ENCODE measurements at places on chromosomes 7 and 10. TPM values are rescaled to one million over a fixed set of nuclear protein-coding genes. Genes with fewer than 3 reads are reported as not detected.
A peak's percentile ranks its signal among the peaks of the same experiment; 100 is the strongest.

ADAM22 gene
- 0.12 TPM for total RNA-seq

SUGCT gene
- 2.3 TPM for total RNA-seq

ATP6V0E2 gene
- total RNA-seq, result 12.9 TPM

DNA sequence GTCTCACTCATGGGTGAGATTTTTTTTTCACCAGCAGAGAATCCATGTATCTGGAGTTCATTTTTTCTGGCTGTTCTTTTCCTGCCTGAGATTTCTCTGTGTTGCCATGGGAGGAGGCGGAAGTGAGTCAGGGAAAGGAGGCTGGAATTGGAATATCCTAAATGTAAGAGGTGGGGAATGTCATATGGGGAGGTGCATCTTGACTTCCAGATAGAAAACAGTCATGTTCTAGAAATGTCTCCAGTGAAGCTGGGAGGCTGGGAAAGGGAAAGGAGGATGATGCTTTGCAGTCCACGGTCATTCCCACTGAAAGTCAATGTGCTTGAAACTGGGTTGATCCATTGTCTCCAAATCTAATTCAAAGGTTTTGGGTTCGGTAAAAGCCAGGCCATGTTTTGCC is 39.7 kb upstream of the HPS1 start:
- H3K27me3 ChIP-seq, result no peaks in the 10 kb centered on the region
- no peaks in the 10 kb centered on the region for H3K36me3 ChIP-seq
- no peaks in the 10 kb centered on the region for H3K4me1 ChIP-seq
- peak; percentile 15 for DNase-seq

- peaks cover 34% of the 10 kb centered on the region for H3K4me1 ChIP-seq
- H3K36me3 ChIP-seq, result no peaks in the 10 kb centered on the region
- no peaks in the 10 kb centered on the region for H3K27me3 ChIP-seq
- no peak for DNase-seq
- H3K4me3 ChIP-seq, result no peak overlapping the region
- H3K27ac ChIP-seq, result peak overlapping the region; percentile 94
Observed at GRCh38 chr7:25750744-25751508, 401.1 kb upstream of the NFE2L3 start.

- no peaks in the 10 kb centered on the region for H3K4me1 ChIP-seq
- H3K27ac ChIP-seq, result no peak overlapping the region
- no peak overlapping the region for H3K4me3 ChIP-seq
- H3K36me3 ChIP-seq, result no peaks in the 10 kb centered on the region
- no peaks in the 10 kb centered on the region for H3K27me3 ChIP-seq
Observed at GRCh38 chr10:88754287-88754686, 5.5 kb upstream of the LIPN start.

DNA sequence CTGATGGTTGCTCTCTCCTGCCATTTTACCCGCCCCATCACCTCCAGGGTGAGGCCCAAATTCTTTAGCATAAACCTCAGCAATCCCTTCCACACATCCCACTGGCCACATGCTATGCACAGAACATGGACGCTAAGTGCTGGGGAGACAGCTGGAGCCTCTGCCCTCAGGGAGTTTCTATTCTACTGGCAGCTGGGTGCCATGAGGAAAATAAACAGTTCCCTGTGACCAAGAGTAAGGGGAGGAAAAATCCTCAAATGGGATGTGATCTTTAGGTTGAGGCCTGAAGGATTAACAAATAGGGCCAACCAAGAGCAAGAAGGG is 1.2 kb downstream of the PARP12 start:
- no peaks in the 10 kb centered on the region for H3K36me3 ChIP-seq
- peak overlapping the region; percentile 62 for H3K4me3 ChIP-seq
- H3K4me1 ChIP-seq, result peaks cover 6% of the 10 kb centered on the region

- no peak for DNase-seq
- no peaks in the 10 kb centered on the region for H3K27me3 ChIP-seq
- H3K27ac ChIP-seq, result no peak overlapping the region
- no peak overlapping the region for H3K4me3 ChIP-seq
- H3K36me3 ChIP-seq, result no peaks in the 10 kb centered on the region
Observed at GRCh38 chr10:26172131-26172530, 44.4 kb upstream of the GAD2 start.

DNA sequence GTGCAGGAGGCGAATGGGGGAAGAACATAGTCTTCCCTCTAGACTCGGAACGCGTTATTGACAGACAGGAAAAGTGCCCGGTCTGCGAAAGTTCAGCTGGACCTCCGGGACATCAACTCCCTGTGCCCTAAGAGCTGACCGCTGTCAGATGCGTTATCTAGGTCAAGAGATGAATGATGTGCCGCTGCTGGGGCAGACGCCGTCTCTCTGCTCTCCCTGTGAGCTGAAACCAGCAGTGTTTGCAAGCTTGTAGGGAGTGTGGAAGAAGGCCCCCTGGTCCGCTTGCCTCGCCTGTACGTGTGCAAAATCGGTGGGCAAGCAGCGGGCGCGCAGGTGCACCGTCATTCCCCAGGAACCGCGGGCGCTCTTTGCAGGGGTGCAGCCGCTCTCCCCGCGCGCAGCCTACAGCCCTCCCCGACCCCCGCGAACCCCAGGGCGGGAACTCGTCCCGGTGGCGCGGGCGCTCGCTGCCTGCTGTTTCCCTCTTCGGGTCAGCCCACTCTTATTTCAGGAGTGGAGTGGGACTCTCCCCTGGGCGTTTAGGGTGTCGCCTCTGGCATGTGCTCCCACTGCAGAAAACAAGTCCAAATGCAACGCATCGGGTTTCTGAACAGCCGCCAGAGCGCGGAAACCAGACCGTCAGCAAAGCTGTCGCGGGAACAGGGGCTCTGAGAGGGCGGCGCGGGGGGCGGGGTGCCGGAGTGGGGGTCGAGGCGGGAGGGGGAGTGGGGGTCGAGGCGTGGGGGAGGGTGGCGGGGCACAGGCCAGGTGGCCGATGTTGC is 1.8 kb upstream of the PFKFB3 start:
- no peaks in the 10 kb centered on the region for H3K27me3 ChIP-seq
- H3K4me3 ChIP-seq, result peak overlapping the region; percentile 99
- peaks cover 54% of the 10 kb centered on the region for H3K4me1 ChIP-seq
- DNase-seq, result peak; percentile 89
- no peaks in the 10 kb centered on the region for H3K36me3 ChIP-seq
- H3K27ac ChIP-seq, result peak overlapping the region; percentile 98

- H3K4me3 ChIP-seq, result no peak overlapping the region
- H3K36me3 ChIP-seq, result no peaks in the 10 kb centered on the region
- H3K27ac ChIP-seq, result no peak overlapping the region
Observed at GRCh38 chr7:117098457-117098856, 145.2 kb downstream of the ST7 start.

GRCh38 chr7:19772306-19772705 is 1.1 kb downstream of the TMEM196 start:
- no peaks in the 10 kb centered on the region for H3K4me1 ChIP-seq
- no peak overlapping the region for H3K4me3 ChIP-seq
- peaks cover 35% of the 10 kb centered on the region for H3K27me3 ChIP-seq
- H3K36me3 ChIP-seq, result no peaks in the 10 kb centered on the region
- no peak overlapping the region for H3K27ac ChIP-seq

DNA sequence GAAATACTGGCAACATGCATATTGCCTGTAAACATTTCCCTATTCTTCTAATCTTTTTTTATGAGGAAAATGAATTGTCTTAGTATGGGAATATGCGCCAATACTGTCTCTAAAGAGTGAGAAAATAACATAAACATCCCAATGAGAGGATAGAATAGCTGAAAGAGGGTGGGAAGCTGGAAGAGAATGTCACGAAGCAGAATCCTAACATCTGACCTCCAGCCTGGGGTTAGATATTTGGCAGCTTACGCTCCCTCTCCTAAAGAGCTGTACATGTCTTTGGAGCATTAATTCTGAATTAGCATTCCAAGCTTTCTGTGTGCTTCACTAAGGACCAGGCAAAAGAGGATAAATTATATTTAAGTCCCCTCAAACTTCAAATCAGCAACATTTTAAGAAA is 31.6 kb upstream of the SLC16A12 start:
- DNase-seq, result no peak
- H3K36me3 ChIP-seq, result no peaks in the 10 kb centered on the region
- H3K4me1 ChIP-seq, result no peaks in the 10 kb centered on the region
- H3K4me3 ChIP-seq, result no peak overlapping the region
- no peaks in the 10 kb centered on the region for H3K27me3 ChIP-seq

DNA sequence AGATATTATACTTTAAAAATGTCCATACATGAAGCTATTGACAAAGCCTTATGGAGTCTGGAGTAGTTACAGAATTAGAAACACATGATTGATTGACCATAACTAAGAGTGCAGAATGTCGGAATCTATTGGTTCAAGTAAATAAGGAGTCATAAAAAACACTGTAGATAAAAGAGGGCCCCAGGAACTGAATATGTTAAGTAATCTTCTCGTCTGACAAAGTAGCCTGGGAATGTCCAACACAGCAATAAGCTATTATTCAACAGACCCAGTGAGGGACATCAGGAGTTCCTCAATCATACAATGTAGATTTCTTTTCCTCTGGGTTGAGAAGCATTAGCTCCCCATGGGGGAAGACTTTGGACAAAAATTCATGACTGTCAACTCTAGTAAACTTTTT is 782.0 kb downstream of the SUGCT start:
- DNase-seq, result no peak
- H3K4me3 ChIP-seq, result no peak overlapping the region
- no peaks in the 10 kb centered on the region for H3K36me3 ChIP-seq
- no peaks in the 10 kb centered on the region for H3K27me3 ChIP-seq
- no peaks in the 10 kb centered on the region for H3K4me1 ChIP-seq

DNA sequence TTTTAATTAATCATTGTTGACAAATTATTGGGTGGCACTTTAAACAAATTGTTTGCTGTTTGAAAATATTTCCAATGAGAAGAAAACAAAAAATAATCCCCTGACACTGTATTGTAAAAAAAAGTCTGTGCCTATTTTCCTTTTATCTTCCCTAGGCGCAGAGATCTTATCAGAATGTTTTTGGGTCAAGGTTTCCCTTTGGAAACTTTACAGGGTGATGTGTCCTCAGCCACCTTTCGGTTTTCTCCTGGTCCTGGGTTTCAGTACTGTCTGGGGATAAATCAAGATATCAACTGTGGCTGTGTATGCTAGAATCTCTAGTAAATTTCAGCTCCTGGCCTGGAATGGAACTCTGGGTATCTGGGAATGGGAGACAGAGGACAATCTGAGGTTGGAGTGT is 1.4 kb downstream of the ZNF107 start:
- no peaks in the 10 kb centered on the region for H3K27me3 ChIP-seq
- no peak overlapping the region for H3K27ac ChIP-seq
- peaks cover 3% of the 10 kb centered on the region for H3K4me1 ChIP-seq
- no peaks in the 10 kb centered on the region for H3K36me3 ChIP-seq
- DNase-seq, result no peak
- H3K4me3 ChIP-seq, result no peak overlapping the region
